CD4-positive, alpha-beta T cell (primary cell): ENCODE measurements at places on chromosomes 4 and X.
A peak's percentile ranks its signal among the peaks of the same experiment; 100 is the strongest.

GRCh38 chrX:114583646-114584374, at the start of gene HTR2C:
Gene HTR2C (plus strand): TSS chrX:114584086. CDS start chrX:114726937, 142,851 bp downstream.
- no peak for DNase-seq

DNA sequence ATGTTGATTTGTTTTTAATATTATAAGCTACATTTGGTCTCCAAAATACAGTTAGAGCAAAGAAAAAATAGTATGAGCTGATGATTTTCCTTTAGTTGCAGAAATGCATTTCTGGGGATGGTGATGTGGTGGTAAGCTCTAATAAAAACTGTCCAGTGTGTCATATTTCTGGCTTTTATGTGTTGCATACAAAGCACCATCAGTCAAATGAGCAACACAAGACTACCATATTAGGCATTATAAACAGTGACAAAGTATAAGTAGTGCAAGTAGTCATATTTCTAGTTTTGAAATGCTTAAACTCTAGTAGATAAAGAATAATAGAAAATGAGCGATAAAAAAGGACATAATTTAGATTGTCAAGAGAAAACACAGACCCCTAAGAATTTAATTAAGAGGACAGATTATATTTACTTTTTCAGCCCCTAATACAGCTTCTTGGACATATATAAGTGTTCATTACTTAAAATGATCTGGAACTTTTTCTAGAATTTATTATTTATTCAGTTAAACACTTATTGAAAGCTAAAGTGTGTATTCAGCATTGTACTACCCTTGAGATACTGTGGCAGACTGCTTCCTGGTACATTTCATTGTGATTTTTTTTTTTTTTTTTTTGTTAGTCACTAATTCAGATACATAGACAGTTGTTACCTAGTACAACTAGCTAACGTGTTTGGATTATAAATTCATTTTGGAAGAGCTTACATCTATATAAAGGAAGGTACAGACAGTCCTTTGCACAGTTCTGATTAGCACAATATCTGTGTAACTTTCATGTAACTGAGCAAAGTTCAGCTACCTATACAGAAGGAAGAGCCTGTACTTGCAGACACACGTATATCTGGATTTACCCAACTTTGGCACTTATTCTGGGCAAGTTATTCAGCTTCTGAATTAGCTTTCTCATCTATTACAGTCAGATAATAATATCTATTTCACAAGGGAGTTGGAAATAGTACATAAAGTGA, 22.3 kb downstream of the RAP1GDS1 start:
- no peak for DNase-seq

GRCh38 chrX:140713174-140713539, 3.6 kb downstream of the LINC00632 start:
- no peak for DNase-seq

DNA sequence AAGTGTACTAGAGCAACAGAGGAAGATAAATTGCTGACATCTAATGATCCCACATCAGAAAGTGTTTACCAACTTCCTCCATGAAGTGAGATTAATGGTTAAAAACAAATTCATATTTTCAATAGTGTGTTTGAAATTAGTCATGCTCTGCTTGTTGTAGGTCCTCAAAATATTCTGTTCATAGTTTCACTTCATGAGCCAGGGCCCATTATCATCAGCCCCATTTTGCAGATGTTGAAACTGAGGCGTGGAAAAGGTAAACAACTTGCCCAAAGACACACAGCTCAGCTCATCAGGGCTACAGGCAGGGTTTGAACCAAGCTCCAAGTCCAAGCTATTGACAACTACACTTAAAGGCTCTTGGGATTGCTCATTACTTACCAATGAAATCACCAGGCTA, 103.5 kb upstream of the PPARGC1A start:
- DNase-seq = no peak

DNA sequence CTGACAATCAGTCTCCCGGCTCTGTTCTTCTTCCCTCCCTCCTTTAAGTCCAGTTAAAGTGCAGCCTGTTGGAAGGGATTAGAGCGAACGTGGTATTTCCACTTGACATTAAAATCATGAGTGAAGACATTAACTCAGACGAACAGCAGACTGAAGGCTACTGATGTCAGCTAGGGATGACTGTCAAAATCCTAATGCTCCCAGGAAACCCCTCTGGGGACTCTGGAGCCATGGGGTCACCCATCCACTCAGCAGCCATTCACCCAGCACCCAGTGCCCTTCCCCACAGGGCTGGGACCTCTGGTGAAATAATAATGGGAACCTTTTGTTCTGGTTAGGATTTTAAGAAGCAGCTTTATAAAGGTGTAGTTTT, 113.9 kb downstream of the DRD5 start:
- no peak for DNase-seq

GRCh38 chr4:126959056-126959745, 673.6 kb upstream of the INTU start:
- no peak for DNase-seq

- no peak for DNase-seq
These were observed 2.4 kb downstream of the HADH start for GRCh38 chr4:107991945-107992630.

DNA sequence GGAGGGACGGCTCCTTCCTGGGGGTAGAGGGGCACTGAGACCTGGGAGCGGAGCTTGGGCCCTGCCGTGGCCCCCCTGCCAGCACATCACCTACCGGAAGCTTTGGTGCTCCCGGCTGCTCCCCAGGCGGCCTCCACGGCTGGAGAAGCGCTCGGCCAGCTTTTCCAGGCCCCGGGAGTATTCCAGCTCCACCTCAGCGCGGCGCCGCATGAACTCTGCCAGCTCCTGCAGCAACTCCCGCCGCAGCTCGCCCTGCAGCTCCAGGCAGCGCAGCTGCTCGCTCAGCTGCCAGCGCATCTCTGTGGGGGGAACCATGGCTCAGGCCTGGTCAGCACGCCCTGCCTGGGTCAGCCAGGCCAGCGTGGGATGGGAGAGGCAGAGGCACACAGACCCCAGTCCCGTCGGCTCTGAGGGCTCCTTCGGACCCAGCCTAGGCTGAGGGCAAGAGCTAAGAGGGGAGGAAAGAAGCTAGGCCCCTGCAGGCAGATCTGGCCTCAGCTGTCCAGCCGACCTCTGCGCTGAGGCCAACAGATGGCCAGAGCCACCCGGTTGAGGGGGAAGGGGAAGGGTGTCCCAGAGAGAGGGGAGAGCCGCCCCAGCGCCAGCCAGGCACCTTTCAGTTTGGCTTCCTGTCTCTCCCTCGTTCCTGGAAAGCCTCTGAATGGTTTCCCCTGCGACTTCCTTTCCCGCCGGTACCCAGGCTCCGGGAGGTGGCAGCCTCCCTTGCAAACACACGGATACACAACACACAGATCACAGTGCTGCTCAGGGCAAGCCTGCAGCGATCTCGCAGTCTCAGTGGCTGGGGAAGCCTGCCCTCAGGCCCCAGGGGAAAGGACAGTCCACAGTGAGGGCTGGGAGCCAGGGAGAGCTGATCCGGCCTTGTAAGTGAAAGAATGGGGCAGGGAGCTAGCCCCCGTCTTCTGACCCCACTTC, 4.3 kb downstream of the ARHGAP4 start:
- DNase-seq = no peak

DNA sequence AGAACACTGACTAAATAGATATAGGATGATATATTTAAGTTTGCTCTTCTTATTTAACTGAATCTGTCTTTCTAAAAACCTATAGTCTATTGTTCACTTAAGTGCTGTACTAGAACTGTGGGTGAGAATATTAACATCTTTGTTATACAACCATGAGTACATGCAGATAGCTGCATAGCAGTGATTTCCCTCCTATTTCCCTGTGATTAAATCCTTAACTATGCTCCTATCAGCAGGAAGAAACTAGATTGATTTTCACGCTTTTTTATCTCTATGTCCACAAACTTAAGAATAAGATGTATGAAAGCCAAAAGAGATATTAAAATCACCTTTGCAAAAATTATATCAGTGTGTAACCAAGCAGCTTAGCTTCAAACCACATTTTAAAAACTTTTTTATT, 11.3 kb upstream of the UGT2A3 start:
- no peak for DNase-seq

DNA sequence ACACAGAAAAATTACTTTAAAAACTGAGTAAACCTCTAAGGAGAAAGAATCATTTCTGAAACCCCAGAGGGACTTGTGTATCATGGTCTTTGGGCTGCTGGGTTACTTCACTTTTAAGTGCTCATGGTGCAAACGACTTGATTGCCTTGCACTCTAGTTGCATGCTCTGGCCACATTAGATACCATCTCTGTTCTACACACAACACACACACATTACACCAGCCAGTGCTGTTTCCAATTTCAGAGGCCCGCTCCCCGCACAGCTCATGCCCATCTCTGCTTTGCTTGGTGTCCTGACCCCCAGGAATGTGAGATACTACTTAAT, 2.1 kb downstream of the PPP3CA start:
- no peak for DNase-seq

DNA sequence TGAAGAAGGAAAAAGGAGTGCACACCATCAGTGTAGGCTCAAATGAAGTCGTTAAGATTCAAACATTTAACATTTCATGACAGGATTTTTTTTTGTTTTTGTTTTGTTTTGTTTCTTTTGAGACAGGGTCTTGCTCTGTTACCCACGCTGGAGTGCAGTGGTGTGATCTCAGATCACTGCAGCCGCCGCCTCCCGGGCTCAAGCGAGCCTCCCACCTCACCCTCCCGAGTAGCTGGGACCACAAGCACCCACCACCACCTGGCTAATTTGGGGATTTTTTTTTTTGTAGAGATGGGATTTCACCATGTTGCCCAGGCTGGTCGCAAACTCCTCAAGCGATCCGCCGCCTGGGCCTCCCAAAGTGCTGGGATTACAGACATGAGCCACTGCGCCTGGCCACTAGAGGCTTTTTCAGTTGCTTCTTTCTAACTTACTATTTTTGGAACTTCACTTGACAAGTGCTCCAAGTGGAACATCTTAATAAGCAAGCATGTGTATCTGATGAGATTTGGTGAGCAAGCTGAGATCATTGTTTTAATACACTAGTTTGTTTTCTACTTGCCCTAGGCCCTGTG, 78.9 kb upstream of the CNKSR2 start:
- no peak for DNase-seq

- DNase-seq = no peak
These were observed 688 bp downstream of the UFSP2 start for GRCh38 chr4:185424905-185425646.

GRCh38 chr4:140426610-140427105, 790 bp downstream of the CLGN start:
- no peak for DNase-seq

DNA sequence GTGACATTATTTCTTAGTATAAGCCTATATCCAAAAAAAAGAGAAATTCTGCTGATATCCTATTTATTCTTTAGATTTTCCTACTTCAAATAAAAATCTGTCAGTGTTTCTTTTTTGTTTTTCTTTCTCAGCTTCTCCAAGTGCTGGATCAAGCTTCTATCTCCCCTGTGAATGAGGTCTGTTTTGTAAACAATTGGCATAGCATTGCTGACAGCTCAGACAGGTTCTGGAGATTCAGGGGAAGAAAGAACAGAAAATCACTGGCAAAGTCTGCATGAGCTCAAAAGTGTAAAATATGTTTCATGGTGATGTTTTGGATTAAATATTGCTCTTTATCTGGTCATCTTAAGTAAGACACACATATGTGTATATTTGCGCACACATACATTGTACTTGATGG, 492.0 kb upstream of the IGFBP7 start:
- no peak for DNase-seq

- no peak for DNase-seq
These were observed 112.3 kb upstream of the BANK1 start for GRCh38 chr4:101678180-101678579.

- peak; percentile 76 for DNase-seq
These were observed 22.4 kb upstream of the CLTRN start for GRCh38 chrX:15686818-15687685.

- DNase-seq = no peak
These were observed 2351.4 kb downstream of the PCDH7 start for GRCh38 chr4:33071535-33071934.

DNA sequence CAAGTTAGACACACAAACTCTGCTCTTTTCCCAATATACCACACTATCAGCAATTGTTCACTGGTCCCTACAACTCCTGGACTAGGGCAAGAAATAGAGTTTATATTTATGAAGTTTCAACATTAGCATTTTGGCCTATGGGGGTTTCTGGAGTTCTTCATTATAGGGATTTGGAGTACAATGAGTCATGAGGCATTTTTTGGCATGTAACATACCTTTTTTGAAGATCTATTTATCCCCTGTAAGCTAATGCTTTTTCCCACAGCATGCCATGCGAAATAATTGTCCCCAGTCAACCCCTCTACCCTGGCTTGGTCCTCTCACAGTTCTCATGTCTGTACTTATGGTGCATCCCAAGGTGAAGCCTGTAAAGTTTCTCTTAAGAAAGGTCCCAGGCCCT, 36.7 kb upstream of the EDA2R start:
- no peak for DNase-seq

- DNase-seq = no peak
These were observed 82.5 kb downstream of the TIGD2 start for GRCh38 chr4:89193843-89194242.

DNA sequence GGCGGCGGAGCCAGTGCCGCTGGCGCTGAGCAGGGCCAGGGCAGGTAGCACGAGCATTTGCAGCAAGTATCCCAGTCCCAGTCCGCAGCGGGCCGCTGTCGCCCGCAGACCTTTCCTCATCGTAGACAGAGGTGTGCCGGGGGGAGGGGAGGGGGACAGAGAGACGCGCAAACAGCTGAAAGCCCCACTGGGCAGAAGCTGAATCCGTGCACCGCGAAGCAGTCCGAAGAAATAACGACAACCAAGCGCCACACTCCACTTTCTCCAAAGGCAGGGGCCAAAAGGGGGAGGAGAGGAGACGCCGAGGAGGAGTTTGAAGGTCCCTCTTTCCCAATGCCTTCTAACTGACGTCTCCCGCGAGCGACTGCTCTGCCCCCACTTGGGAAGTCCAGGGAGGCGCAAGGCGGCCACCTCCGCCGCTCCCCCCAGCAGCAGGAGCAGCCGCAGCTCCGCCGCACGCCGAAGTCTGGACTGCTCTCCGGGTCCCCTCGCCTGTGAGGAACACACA, at the start of gene UNC5C:
Gene UNC5C, minus strand, starts transcription at position 236 of the 508 bp plus-strand sequence.
- no peak for DNase-seq

DNA sequence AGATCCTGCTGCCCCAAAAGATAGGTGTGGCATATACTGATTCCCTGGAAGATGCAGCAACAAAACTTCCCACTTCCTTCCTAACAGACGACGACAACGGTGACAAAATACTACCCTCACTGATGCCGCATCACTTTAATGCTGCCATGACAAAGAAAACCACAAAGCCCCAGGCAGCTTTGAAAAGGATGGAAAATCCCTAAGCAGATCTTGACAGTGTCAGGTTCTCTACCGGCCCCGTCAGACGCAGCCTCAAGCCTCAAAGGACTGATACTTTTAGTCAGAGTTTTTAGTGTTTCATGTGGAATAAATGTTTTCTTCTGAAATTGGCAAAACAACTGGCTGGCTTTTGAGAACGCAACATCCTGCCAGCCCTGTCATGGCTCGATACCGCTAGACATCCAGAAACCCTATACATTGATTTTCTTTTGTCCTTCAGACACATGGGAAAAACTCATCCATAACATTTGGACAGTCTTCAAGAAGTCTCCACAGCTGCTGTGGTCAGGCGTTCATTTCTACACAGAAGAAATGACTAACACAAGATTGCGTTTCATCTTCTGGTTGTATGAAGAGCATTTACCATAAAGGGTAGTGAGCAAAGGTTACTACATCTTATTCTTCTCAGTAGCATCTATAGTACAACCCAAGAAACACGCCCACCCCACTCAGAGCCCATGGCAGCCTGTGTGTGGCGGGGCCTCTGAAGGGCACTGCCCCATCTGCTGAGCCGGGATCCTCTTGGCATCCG, 60.1 kb downstream of the GATB start:
- DNase-seq = peak; percentile 11

GRCh38 chrX:65985922-65986588, 53.8 kb downstream of the VSIG4 start:
- peak; percentile 22 for DNase-seq
